BJ (cell line): ENCODE measurements at places on chromosomes 3 and 15.

DNA sequence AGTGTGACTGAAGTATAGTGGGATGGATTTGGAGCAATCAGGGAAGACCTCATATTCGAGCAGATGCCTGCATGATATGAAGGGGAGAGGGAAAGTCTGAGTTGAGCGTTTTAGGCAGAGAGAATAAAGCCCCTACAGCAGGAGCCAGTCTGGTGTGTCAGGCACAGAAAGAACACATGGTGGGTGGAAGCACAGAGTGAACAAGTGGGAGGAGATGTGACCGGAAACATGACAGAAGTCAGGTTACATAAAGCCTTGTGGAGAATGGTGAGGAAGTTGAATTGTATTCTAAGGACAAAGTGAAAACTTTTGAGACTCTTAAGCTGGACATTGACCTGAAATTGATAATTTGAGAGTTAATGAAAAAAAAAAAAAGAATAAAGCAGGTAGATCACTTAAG lies 541.0 kb downstream of the PLOD2 start:
- no peak for DNase-seq

GRCh38 chr15:42921342-42921731 lies 759 bp upstream of the TTBK2 start:
- no peak for DNase-seq

DNA sequence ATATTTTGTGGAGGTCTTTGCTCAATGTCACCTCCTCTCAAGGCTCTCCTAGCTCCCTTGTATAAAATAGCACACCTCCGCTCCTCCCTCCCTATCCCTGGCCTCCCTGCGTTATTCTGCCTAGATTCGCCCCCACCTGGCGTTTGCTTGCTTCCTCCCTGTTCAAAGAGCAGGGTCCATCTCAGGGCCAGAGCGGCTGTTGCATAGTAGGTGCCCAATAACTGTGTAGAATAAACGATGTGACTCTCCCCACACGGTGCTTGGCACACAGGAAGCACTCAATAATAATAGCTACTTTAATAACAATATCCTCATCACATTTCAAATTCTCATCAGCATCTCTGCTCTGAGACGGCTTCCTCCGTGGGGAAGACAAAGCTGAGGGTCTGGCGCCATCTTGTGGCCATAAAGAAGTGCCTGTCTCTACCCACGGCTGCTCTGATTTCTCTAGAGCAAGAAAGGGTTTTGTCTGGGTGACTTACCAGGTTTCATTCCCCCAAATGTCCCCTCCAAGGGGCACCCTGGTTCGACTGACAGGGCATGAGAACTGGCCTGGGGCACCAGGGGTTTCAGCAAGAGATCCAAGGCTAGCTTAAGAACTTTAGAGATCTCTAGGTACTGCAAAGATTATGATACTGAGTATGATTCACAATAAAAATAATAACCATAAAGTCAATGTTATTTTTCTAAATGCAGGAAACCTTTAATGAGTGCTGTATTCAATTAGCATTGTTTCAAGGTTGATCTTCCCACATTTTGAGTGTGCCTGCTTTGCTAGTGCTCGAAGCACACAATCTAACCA lies 16.1 kb downstream of the CD276 start:
- no peak for DNase-seq

DNA sequence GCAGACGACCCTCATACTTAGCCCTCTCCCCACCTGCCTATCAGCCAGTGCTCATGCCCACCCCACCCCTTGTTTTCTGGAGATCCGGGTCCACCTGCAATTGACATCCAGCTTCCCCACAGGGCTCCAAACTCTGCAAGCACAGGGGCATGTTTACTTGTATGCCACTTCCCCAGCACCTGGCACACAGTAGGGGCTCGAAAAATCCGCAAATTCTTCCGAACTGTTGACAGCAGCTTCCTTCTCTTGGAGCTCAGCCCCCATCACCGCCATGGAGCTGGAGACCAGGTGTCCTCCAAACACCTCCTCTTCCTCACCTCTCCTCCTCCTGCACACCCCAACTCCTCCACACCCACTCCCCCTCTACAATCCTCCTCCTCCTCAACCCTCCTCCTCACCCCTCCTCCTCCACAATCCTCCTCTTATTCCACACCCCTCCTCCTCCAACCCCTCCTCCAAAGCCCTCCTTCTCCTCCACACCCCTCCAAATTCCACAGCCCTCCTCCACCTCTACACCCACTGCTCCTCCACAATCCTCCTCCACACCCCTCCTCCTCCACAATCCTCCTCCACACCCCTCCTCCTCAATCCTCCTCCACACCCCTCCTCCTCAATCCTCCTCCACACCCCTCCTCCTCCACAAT lies 70.4 kb upstream of the BLM start:
- DNase-seq = no peak

GRCh38 chr3:128094295-128095151 lies 29.1 kb downstream of the RUVBL1 start:
- no peak for DNase-seq

- DNase-seq = no peak
These were observed 83.7 kb upstream of the WDR72 start for GRCh38 chr15:53843166-53843565.

DNA sequence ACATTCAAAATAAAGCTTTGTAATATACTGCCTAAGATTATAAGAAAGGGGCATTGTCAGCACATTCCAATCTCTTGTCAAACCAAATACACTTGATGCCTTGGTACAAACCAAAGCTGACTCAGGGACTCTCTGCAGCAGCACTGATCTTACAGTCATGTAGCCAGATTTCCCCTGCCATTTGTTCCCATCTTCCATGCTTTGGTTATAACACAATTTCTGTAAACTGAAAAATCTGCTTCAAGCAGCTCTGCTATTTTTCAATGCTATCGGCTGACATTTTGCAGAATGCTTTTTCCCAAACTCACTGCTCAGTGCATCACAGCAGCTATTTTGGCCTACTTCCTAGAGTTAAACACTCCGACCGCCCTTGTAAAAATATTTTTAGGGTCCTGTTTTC lies 18.2 kb downstream of the PLOD2 start:
- no peak for DNase-seq
